ENCODE measurements at places on chromosomes 6 and 20.
A peak's percentile ranks its signal among the peaks of the same experiment; 100 is the strongest.

GRCh38 chr20:61525781-61526431 is 273.8 kb downstream of the CDH4 start:
- DNase-seq, result no peak

DNA sequence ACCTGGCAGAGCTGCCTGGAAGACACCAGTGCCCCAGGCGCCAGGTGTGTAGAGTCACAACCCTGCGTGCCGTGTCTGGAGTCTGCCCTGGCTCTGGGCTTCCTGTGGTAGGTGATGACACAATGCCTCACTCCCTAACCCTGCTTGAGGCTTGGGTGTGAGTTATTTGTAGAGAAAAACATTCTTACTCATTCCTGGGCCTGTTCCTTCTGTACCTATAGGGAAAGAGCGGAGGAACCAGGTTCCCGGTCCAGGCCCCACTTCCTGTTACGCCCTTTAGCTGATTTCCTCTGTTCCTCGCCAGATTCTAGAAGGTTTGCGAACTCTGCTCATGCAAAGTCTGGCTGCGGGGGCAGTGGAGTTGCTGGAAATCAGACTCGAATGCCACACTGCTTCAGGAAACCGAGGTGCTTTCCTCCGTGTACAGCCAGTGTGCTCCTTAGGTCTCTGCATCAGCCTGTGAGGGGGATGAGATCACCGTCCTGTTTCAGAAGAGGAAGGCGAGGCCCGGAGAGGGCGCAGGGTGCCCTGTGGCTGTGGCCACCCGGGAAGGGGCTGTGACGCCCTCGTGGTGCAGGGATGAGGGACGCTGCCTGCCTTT is 67.1 kb upstream of the DUSP22 start:
- DNase-seq, result no peak

GRCh38 chr6:151352410-151353396 is 38.7 kb downstream of the ZBTB2 start:
- no peak for DNase-seq

GRCh38 chr20:18808712-18809111 is 4.9 kb upstream of the SCP2D1 start:
- no peak for DNase-seq

DNA sequence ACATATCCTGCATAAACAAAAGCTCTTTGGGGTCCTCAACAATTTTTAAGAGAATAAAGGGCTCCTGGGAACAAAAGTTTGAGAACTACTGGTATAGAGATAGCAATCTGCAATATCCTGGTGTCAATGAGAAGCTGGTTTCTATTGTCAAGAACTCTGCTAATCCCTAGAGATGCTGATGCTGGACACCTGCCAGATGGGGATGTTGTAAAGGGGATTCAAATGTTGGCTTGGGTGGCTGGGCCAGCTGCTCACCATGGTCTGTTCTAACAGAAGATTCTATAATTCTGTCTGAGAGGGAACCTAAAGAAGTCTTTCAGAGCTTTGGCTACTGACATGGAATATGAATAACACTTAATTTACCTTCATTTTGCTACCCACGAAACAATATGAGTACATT is 137.8 kb downstream of the BTBD9 start:
- DNase-seq, result peak; percentile 72

DNA sequence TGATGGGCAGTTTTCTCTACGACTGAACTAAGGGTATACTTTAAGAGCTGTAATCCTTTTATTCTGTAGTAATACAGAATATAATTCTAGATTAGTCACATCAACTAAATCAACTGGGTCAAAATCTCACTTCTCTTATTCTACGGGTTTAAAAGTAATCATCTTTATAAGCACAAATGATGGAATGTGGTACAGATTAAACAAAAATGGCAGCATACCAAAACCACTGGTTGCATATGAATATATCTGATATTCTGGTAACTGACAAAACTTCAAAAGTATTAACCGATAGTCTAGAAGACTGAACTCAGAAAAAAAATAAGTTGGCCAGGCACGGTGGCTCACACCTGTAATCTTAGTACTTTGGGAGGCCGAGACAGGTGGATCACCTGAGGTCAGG is 7.0 kb downstream of the SOD2 start:
- no peak for DNase-seq

GRCh38 chr20:63446216-63447024 is 26.0 kb downstream of the KCNQ2 start:
- DNase-seq, result no peak

DNA sequence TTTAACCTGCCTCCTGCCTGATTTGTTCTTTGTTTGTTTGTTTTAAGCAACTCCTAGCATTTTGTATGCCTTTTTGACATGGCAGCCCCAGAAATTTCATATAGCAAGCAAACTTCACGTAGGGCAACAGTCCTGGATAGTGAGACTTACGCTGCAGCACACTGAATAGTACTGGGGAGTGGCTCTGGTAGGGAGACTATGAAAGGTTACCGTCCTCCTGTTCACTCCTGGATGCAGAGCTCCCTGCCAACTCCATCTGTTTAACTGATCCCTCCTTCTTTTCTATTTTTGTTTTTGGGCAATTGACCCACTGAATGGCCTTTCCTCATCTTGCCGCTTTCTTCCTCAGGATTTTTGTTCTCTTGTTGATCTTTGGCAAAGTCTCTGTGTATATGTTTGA is 44.5 kb upstream of the BMP6 start:
- DNase-seq, result no peak

- DNase-seq, result no peak
These were observed 168.0 kb upstream of the NOX3 start for GRCh38 chr6:155623450-155624178.

DNA sequence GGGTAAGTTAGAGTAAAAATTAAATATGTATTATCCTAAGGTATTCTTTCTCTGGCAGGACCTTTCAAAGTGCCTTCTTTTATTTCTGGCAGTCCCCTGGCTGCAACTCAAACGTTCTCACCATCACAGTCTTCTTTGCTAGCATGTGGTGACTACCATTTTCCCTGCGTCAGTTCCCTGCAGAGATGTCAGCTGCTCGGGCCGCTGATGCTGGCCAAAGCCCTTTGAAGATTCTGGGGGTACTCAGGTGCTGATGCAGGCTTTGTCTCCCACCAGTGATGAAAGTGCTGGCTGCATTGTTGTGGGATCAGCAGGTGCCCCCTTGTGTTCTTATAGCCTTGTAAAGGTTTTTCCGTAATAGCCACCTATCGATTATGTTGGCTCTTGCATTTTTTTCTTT is 140.1 kb downstream of the BTBD3 start:
- DNase-seq, result no peak

DNA sequence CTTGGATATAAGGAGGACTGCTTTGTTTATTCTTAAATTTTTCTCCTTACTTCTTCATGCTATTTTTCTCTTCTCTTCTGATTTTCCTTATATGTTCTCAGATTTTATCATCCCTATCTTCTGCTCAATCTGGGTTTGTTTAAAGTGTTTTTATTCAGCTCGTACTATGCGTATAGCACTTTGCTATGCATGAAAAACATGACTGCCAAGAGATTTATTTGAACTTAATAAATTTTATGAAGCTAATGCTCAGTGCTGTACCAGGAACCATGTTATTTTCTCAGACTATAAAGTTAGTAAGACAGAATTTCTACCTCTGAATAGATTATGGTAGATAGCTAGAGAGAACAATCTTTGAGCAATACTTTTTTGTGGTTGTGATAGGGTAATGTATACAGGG is 305.9 kb downstream of the LAMA2 start:
- no peak for DNase-seq

- DNase-seq, result no peak
These were observed 22.0 kb downstream of the TRIM27 start for GRCh38 chr6:28901831-28902230.

DNA sequence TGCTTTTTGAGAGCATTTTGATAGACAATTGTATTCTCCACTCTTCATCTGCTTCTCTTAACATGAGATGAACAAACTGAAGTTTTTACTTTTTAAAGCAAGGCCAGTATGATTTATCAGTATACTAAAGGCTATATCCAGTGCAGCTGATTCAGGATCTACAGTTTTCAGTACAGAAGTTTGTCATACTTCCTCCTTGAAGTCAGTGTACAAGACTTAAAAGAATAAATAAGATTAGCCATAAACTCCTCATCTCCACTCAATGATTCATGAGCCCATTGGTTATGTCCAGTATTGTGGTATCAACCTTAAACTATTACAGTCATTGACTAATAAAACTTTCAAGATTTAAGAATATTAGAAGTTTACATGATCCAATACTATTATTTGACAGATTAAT is 374.8 kb upstream of the EPHA7 start:
- DNase-seq, result no peak

- DNase-seq, result no peak
These were observed 52.3 kb downstream of the SLX4IP start for GRCh38 chr20:10487142-10488136.

GRCh38 chr20:42589976-42590639 is 599.6 kb downstream of the PTPRT start:
- DNase-seq, result no peak

- no peak for DNase-seq
These were observed 5.1 kb downstream of the HLA-E start for GRCh38 chr6:30494291-30494861.

- no peak for DNase-seq
These were observed 1131.3 kb upstream of the MAP3K7 start for GRCh38 chr6:91718198-91718597.

- DNase-seq, result no peak
These were observed 121.9 kb downstream of the CFAP61 start for GRCh38 chr20:20174089-20174835.

GRCh38 chr20:34114809-34115208 is 2.8 kb upstream of the EIF2S2 start:
- no peak for DNase-seq

GRCh38 chr20:41078329-41078728 is 49.7 kb downstream of the TOP1 start:
- no peak for DNase-seq

GRCh38 chr6:143264986-143265764 is 185.3 kb downstream of the ADAT2 start:
- DNase-seq, result no peak

DNA sequence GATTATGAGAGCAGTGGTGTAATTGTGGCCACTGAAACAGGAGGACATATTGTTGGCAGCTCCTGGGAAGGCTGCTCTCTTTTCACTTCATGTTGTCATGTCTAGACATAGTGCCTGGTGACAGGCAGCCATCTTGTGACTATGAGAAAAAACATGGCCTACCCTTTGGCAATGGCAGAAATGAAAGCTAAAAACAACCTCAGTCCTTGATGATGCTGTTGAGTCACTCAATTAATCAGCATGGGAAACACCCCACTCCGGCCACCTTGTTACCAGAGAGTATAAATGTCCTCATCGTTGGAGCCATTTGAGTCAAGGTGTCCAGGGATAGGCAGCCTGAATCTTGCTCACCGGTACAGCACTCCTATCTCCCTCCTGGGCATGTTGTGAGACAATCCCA is 31.2 kb upstream of the HMGA1 start:
- DNase-seq, result no peak

GRCh38 chr6:146787876-146788508 is 189.2 kb downstream of the ADGB start:
- DNase-seq, result no peak

GRCh38 chr20:37305839-37306238 is 16.4 kb downstream of the MANBAL start:
- DNase-seq, result no peak

GRCh38 chr6:44407951-44408670 is 20.6 kb downstream of the CDC5L start:
- no peak for DNase-seq

DNA sequence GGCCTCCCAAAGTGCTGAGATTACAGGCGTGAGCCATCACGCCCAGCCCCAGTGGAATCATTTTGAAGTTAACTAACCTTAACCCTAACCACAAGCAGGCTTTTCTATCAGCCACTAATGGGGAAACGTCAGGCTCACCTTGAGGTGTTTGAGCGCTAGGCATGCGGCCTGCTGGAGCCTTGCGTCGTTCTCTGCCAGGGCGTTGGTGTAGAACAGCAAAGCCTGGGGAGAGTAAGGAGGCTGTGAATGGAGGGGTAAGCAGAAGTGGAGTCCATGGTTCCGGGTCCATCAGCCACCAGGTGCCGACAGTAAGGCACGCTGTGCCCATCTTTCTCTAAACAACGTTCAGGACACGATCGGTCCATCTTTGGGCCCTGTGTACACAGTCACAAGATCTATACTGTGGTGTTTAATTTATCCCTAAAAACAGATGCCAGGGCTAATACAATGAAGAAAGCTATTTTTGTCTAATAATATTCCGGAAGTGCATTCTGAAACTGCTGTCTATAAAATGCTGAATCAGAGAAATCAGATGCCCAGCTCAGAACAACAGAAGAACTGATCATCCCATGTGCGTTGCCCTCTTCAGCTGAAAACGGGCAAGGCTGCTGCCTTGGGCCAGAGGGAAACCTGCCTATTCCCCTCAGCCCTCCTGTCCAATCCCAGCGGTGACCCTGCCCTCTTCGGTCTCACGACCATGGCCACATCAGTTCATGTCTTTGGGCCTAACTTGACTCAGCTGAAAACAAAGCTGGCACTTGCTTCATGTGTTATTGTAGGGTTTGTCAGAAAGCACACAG is 79.6 kb downstream of the PTPN1 start:
- DNase-seq, result no peak

GRCh38 chr6:14453712-14454472 is 336.3 kb downstream of the CD83 start:
- no peak for DNase-seq

DNA sequence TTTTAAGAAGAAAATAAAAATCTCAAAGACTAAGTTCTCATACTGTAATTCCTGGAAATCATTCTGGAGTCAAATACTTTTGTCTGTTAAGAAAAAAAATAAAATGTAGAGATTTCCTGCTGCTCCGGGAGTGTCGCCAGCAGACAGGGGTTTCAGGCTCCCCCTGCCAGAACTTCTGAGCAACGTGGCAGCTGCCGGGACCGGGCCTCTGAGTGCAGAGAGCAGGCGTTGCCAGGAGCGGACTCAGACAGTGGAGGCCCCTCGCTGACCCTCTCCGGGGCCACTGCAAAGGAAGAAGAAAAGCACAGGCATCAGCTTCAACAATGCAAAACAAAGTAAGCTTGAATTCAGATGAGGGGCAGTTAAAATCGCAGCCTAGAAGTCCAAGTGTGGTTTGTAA is 95.5 kb downstream of the THBS2 start:
- peak; percentile 60 for DNase-seq

- DNase-seq, result no peak
These were observed 9.2 kb downstream of the TGM3 start for GRCh38 chr20:2305029-2305428.

- no peak for DNase-seq
These were observed 4.3 kb downstream of the SDCBP2 start for GRCh38 chr20:1324598-1325172.

GRCh38 chr6:69570106-69570505 is 226.7 kb downstream of the LMBRD1 start:
- no peak for DNase-seq

GRCh38 chr20:25310268-25310920 is 62.5 kb downstream of the PYGB start:
- DNase-seq, result no peak

All from NCI-H1092 treated with DMSO at 0.1 percent for 48 hours (cell line).